ENCODE measurements at places on chromosomes 7 and 10.

- H3K4me1 ChIP-seq: peaks cover 10% of the 10 kb centered on the region
- no peak overlapping the region for H3K4me3 ChIP-seq
- no peaks in the 10 kb centered on the region for H3K36me3 ChIP-seq
- peaks cover 19% of the 10 kb centered on the region for H3K27me3 ChIP-seq
- H3K27ac ChIP-seq: no peak overlapping the region
- no peak for DNase-seq
These were observed 212.4 kb upstream of the YAE1 start for GRCh38 chr7:39353615-39354376.

- no peak for DNase-seq
- H3K27me3 ChIP-seq: no peaks in the 10 kb centered on the region
- H3K27ac ChIP-seq: no peak overlapping the region
- H3K36me3 ChIP-seq: peaks cover 8% of the 10 kb centered on the region
These were observed 91.1 kb downstream of the AHCYL2 start for GRCh38 chr7:129315960-129316359.

DNA sequence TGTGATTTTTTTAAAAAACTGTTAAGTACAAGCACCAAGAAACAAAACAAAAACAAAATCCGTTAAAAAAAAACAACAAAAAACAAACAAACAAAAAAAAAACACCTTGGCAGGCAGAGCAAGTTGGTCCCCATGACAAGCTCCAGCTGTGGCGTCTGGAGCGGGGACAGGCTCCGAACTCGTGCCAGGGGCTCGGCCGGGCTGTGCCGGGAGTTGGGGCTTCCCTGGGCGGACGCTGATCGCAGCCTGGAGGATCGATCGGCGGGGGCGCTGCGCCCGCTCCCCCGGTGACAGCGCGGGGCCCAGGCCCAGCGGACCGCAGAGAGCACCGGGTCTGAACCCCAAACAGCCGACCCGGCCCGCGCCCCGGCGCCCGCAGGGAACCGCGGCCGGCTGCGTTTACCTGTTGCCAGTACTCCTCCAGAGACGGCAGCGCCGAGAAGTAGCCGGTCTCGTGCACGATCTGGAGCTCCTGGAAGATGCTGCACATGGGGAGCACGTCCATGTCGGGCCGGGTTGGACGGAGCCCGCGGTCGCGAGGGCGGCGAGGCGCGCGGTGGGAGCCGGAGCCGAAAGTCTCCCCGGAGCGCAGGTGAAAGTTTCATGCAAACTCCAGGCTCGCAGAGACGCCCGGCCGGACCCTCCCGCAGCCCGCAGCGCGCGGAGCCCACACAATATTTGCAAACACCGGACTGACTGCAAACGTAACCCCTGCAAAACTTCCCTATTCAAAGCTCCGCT, at the start of gene KLF6:
Gene KLF6 (minus strand): TSS at position 700 of the 741 bp plus-strand sequence. CDS start 195 bp downstream, at position 505.
- DNase-seq: no peak
- peak within 1 kb of the TSS; percentile 100 for H3K27ac ChIP-seq
- peaks cover 24% of the 10 kb centered on the region for H3K36me3 ChIP-seq
- peaks cover 43% of the 10 kb centered on the region for H3K4me1 ChIP-seq
- H3K27me3 ChIP-seq: peaks cover 4% of the 10 kb centered on the region
- H3K4me3 ChIP-seq: peak within 1 kb of the TSS; percentile 94

DNA sequence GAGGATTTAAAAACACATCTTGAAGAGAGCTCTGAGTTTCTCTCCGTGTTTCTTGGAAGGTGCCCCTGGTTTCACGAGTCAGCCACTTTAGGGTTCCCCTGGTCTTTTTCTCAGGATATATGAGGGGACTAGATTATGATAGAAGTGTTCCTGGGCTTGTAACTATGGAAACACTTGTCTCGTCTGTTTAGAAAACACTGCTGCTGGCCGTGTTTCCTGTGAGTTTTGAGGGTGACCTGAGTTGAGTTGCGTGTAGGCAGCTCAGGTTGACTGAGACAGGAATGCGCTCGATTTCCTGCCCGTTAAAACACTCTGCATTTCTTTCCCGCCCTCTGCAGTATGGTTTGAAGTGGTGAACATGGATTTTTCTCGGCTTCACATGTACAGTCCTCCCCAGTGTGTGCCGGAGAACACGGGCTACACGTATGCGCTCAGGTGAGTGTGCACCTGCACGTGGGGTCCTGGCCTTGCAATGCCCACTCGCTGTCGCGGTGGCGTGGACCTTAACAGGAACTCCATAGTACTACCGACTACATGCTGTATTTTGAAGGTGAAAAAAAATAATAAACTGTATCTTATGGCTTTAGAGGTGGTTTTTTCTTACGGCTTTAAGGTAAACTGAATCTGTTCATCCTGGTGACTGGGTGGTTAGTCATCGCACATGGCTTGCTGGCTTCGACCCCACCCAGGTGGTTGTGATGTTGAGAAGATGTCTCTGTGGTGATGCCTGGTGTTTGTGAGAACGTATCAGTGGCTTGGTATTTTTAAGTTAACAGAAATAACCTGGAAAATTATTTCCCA, at the start of gene SUN1:
Gene SUN1 (plus strand): TSS at position 310 of the 801 bp plus-strand sequence. CDS start 49 bp downstream, at position 359.
- DNase-seq: peak; percentile 35
- H3K4me1 ChIP-seq: peaks cover 38% of the 10 kb centered on the region
- H3K36me3 ChIP-seq: no peaks in the 10 kb centered on the region
- no peaks in the 10 kb centered on the region for H3K27me3 ChIP-seq

- H3K27me3 ChIP-seq: no peaks in the 10 kb centered on the region
- no peaks in the 10 kb centered on the region for H3K36me3 ChIP-seq
- H3K27ac ChIP-seq: no peak overlapping the region
- H3K4me3 ChIP-seq: no peak overlapping the region
These were observed 106.6 kb downstream of the ADAM22 start for GRCh38 chr7:88040694-88041093.

DNA sequence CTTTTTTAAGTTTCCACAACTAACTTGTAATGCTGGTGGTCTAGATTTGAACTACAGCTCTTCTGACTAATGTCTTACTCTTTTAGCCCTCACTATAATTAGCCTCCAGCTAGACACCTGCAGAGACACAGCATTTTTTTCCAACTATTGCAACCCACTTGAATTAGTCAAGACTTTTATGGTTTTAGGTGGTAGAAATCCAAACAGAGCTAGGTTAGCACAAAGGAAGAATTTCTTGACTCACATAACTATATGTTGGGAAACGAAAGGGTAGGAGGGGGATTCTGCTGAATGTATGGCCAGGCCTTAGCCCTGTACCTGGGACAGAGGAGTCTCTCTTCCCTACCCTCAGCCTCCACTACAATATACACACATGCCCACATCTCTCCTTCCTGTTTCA, 586.1 kb downstream of the INHBA start:
- no peak overlapping the region for H3K4me3 ChIP-seq
- DNase-seq: no peak
- no peak overlapping the region for H3K27ac ChIP-seq
- H3K27me3 ChIP-seq: no peaks in the 10 kb centered on the region

DNA sequence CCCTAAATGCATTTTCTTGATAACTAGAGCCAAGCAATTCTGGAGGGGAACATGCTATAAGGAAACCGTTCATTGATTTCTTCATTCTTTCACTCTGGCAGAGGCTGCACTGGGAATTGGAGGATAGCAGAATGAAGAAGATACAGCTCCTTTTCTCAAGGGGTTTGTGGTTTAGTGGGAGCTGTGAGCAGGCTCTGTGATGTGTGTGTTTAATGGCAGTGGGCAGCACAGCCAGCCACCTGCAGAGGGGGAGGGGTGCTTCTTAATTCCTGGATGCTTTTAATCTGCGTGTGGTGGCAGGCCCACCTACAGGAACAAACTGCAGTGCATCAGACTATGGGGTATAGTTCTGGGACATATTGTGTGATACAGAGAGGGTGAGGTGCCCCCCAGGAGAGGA, 31.9 kb downstream of the RPS24 start:
- H3K27me3 ChIP-seq: peaks cover 25% of the 10 kb centered on the region
- no peak overlapping the region for H3K27ac ChIP-seq
- peaks cover 4% of the 10 kb centered on the region for H3K36me3 ChIP-seq
- no peak overlapping the region for H3K4me3 ChIP-seq

- H3K4me3 ChIP-seq: no peak overlapping the region
- DNase-seq: no peak
- no peak overlapping the region for H3K27ac ChIP-seq
- H3K36me3 ChIP-seq: no peaks in the 10 kb centered on the region
These were observed 32.9 kb downstream of the TACC2 start for GRCh38 chr10:122021828-122022227.

DNA sequence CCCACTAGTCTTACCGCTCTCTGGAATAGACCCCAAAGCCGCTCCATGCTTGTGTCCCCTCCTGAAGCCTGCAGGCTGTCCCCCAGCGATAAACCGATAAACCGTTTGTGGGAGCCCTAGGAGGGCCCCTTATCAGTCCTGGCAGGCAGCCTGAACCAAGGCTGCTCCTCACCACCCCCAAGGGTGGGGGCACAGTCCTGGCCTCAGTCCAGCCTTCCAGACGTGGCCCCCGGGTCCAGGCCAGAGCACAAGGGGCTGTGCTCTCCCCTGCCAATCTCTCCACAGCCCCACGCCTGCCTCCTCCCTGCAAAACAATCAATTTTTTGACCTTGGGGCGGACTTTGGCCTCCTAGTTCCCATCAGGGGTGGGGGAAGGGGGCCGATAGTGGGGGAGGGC, at the start of gene TFR2:
Gene TFR2 (minus strand): TSS at position 90 of the 397 bp plus-strand sequence. CDS start 43 bp downstream, at position 47.
- no peak within 1 kb of the TSS for H3K27ac ChIP-seq
- H3K4me1 ChIP-seq: peaks cover 7% of the 10 kb centered on the region
- H3K4me3 ChIP-seq: no peak within 1 kb of the TSS
- H3K27me3 ChIP-seq: no peaks in the 10 kb centered on the region

- H3K4me3 ChIP-seq: peak overlapping the region; percentile 87
- H3K36me3 ChIP-seq: no peaks in the 10 kb centered on the region
- H3K4me1 ChIP-seq: peaks cover 34% of the 10 kb centered on the region
These were observed 97.1 kb downstream of the SH3PXD2A start for GRCh38 chr10:103758294-103758681.

DNA sequence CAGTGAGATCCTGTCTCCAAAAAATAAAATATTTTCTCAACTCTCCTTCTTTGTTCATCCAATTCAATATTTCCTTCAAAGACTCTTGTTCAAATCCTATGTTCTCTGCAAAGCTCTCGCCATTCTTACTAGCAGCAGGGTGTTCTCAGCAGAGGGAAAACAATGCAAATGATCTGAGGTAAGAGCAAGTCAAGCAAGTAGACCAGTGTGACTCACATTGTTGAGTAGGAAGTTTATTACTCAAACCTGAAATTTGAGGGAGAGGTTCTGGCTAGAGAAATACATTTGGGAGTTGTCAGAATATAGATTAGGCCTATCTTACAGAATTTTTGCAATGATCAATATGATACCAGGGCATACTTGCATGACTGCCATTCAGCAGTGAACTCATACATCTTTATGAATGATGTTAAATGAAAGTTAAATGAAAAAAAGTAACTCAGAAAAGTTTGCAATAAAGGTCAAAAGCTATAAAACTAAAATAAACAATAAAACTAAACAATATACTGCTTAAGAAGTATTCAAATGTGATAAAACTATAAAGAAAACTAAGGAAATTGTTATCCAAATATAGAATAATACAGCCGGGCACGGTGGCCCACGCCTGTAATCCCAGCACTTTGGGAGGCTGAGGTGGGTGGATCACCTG, 5.8 kb downstream of the IDE start:
- DNase-seq: no peak
- H3K4me1 ChIP-seq: peaks cover 46% of the 10 kb centered on the region
- no peaks in the 10 kb centered on the region for H3K27me3 ChIP-seq
- H3K4me3 ChIP-seq: no peak overlapping the region

- no peak overlapping the region for H3K27ac ChIP-seq
- H3K36me3 ChIP-seq: peaks cover 3% of the 10 kb centered on the region
- DNase-seq: no peak
- no peaks in the 10 kb centered on the region for H3K27me3 ChIP-seq
- H3K4me3 ChIP-seq: no peak overlapping the region
These were observed 45.1 kb upstream of the KCTD7 start for GRCh38 chr7:66583490-66584110.

DNA sequence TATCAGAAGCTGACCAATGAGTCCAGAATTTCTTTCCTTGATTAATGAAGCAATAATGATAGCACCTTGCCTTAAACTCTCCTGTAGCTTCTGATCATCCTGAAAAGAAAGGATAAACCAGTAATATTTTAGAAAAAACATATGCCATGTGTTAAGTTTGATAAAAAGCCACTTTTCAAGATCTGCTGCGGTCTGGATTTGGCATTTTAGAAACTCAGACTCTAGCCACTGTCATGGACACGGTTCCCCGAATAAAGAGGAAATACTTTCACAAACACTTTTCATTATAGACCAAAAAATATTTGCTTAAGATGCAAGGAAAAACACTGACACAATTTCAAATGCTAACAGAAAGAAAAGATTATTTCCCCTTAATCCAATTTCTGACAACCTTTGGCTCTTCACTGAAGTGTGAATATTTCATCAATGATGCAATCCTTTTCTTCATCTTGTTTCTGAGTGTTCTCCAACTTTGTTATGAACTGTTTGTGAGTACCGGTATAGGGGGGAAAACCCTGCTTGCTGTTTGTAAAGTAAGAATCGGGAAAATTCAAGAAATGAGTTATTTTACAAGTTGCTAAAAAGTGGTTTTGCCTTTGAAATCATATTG, 329.5 kb downstream of the CRPPA start:
- no peaks in the 10 kb centered on the region for H3K36me3 ChIP-seq
- DNase-seq: no peak
- no peak overlapping the region for H3K4me3 ChIP-seq
- H3K27ac ChIP-seq: no peak overlapping the region

DNA sequence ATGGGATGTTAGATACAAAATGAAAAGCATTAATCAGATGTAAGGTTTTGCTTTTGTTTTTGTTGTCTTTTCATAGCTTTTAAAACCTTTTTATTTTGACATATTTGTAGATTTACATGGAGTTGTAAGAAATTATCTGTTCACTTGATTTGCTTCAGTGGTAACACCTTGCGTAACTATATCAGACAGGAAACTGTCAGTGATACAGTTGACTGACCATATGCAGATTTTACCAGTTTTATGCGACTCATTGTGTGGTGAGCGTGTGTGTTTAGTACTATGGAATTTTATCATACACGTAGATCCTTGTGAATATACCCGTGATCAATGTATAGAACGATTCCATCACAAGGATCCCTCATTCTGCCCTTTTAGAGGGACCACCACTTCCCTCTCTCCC, 701.4 kb downstream of the SUGCT start:
- H3K4me3 ChIP-seq: no peak overlapping the region
- H3K4me1 ChIP-seq: no peaks in the 10 kb centered on the region
- H3K27me3 ChIP-seq: no peaks in the 10 kb centered on the region
- no peaks in the 10 kb centered on the region for H3K36me3 ChIP-seq
- DNase-seq: no peak

DNA sequence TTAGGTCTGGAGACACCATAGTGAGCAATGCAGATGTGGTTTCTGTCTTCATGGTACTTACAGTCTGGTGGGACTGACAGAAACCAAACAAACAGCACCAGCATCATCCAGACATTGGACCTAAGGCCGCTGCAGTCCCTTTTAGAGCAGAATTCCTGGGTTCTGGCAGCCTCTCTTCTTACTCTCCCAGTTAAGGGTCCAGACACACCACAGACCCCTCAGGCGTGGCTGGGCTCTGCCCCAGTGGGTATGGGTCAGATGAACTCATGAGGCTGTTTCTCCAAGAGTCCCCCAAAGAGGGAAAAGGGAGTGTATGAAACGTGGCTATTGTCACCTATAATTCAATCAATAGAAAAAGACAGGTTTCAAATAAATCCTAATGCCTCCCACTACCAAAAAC, 31.3 kb downstream of the PRLHR start:
- H3K36me3 ChIP-seq: peaks cover 4% of the 10 kb centered on the region
- DNase-seq: no peak
- H3K27ac ChIP-seq: no peak overlapping the region
- H3K4me3 ChIP-seq: no peak overlapping the region

- no peak overlapping the region for H3K4me3 ChIP-seq
- no peaks in the 10 kb centered on the region for H3K36me3 ChIP-seq
- no peaks in the 10 kb centered on the region for H3K27me3 ChIP-seq
- H3K27ac ChIP-seq: no peak overlapping the region
These were observed 312.6 kb downstream of the PLXDC2 start for GRCh38 chr10:20128811-20129210.

All from T-helper 17 cell (primary cell).